ENCODE measurements at places on chromosomes 2 and 18.

- DNase-seq, result no peak
These were observed 389.4 kb upstream of the KLHL29 start for GRCh38 chr2:22995576-22995975.

- no peak for DNase-seq
These were observed 159.0 kb downstream of the DCC start for GRCh38 chr18:52499016-52499415.

- DNase-seq, result no peak
These were observed 127.4 kb downstream of the NOL4 start for GRCh38 chr18:34097312-34097711.

GRCh38 chr18:48027401-48027963, 97.0 kb upstream of the SMAD2 start:
- no peak for DNase-seq

- no peak for DNase-seq
These were observed 401.0 kb downstream of the NCKAP5 start for GRCh38 chr2:133167223-133167622.

DNA sequence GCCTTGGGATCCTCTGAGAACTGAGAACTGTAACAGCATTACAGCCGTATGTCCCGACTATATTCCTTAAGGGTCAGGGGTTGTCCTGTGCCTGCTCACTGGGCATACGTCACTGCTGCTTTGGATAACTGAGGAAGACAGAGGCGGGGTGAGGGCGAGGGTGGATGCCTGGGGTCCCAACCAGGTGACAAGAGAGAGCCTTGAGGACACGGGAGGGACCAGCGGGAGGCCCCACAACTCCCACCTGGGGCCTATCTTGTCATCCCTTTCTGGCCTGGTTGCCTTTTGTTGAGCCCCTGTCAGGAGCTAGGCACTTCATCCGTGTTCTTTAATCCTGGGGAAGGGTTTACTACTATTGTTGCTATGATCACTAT, 28.8 kb downstream of the INPP5D start:
- no peak for DNase-seq

DNA sequence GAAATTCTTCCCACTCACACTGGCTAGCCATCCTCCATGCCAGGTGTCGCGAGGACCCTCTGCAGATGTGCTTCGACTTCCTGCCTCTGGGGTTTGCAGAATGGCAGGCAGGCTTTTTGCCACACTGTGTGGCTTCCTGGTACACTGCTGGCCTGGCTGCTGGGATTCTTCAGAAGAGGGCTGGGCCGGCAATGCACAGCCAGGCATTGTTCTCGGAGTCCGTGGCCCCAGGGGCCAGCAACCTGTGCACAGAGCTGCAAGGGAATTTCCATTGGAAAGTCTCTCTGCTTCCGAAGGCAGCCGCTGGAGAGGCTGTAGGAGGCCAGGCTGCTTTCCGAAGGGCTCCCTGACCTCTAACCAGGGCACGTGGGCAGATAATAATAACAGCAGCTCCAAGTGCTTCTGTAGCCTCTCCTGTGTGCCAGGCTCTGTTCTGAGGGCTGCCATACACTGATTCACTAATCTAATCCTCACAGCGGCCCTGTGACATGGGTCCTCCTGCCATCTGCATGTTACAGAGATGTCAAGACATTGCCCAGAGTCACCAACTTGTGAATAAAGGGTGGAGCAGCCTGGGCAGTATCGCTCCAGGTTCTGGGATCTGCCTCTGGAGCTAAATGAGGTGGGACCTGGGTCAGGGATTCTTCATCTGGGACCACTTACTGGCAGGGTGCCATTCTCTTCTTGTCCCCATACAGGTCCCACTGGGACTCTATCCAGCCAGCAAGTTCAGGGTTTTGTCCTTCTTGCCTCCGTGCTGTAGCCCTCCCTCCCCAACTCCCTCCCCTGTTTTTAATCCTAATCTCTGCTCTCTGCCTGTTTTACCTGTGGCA, 5.0 kb downstream of the LDLRAD4 start:
- DNase-seq, result no peak

GRCh38 chr2:234690569-234691213, 193.8 kb upstream of the ARL4C start:
- DNase-seq, result no peak

GRCh38 chr2:101748000-101748399, 50.5 kb downstream of the MAP4K4 start:
- DNase-seq, result no peak

- DNase-seq, result no peak
These were observed 1060.0 kb upstream of the DDX18 start for GRCh38 chr2:116754381-116755101.

- DNase-seq, result no peak
These were observed 124.7 kb downstream of the HDAC4 start for GRCh38 chr2:239275847-239276831.

GRCh38 chr2:6986301-6986911, 69.2 kb downstream of the RNF144A start:
- DNase-seq, result no peak

DNA sequence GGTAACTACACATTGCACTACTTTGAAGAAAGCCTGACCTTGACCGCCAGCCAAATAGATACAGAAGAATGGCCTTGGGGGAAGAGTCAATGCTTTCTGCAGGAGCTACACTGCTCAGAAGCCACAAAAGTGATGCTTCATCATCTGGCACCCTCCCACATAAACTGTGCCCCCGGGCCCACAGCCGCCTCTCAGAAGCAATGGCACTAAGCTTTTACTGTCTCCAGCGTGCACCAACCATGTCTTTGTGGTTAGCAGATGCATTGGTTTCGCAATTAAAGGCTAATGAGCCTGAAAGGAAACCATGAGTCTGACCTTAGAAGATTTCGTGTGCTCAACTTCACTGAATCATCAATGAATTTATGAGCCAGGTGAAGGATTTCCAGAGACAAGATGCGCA, 209.4 kb upstream of the TRIB2 start:
- no peak for DNase-seq

GRCh38 chr2:120439637-120440384, 93.9 kb downstream of the INHBB start:
- DNase-seq, result no peak

- DNase-seq, result no peak
These were observed 25.1 kb upstream of the FANCL start for GRCh38 chr2:58266211-58266610.

DNA sequence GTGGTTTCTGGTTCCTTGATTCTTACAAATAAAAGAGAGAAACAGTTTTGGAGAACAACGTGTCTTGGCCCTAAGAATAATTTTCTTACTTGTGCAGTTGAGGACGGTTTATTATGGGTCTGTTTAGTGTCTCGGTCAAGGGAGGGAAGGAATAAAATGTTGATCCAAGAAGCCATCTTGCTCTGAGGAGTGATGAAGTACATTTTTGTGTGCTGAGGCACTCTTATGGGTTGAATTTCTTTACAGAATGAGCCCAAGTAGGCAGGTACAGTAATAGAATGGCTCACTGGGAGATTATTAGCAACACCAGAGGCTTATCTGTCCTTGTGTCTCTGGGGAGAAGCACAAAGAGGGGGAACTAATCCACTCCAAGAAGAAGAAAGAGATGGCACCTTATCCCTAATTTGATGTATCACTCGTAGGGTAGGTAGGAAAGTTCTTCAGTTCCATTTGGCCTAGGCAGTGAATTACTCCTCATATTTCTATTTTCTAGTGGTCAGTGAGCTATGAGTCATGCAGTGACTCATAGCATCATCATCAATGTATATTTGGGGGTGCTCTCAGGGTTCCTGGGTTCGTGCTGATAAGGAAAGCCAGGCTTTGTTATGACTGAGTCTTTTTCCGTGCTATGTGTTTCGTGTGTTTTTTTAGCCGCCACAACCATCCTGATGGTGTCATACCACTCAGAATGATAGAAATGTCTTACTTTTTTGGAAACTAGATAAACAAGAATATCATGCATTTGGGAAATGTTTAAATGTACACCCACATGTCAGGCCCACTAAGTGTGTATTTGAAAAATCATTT, 250.1 kb upstream of the CTAGE1 start:
- DNase-seq, result peak; percentile 11

GRCh38 chr2:207481924-207482323, 47.8 kb upstream of the CREB1 start:
- no peak for DNase-seq

- no peak for DNase-seq
These were observed 113.3 kb downstream of the MGAT5 start for GRCh38 chr2:134367213-134367612.

- no peak for DNase-seq
These were observed 1070.2 kb upstream of the NXPH2 start for GRCh38 chr2:139850254-139850890.

DNA sequence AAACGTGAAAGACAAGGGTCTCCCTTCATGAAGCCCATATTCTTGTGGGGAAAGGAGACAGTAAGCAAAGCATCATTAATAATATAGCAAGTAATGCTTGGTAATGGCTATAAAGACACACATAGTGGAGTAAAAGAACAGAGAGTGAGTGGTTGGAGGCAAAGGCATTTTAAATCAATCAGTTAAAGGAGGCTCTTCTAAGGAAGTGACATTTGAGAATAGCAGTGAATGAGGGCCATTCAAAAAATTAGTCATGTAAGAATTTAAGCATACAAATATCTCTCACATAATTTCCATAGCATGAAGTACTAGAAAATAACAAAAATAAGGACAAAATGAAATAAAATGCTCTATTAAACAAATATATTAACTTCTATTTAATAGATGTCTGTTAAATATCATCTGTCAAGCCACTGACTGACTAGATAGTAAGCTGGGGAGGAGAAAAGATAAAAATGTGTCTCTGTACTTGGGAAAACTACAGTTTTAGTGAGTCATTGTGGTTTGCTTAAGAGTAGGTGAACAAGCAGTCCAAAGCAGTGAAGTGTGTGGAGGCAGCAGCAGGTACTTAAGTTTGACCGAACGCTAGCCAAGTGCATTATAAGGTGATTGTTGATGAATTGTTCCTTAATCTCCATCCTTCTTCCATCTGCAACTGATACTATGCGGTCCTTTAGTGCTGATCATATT, 160.1 kb downstream of the PARD3B start:
- no peak for DNase-seq
